NCI-H1105 treated with DMSO at 0.1 percent for 48 hours (cell line): ENCODE measurements at places on chromosomes 11 and 22.

DNA sequence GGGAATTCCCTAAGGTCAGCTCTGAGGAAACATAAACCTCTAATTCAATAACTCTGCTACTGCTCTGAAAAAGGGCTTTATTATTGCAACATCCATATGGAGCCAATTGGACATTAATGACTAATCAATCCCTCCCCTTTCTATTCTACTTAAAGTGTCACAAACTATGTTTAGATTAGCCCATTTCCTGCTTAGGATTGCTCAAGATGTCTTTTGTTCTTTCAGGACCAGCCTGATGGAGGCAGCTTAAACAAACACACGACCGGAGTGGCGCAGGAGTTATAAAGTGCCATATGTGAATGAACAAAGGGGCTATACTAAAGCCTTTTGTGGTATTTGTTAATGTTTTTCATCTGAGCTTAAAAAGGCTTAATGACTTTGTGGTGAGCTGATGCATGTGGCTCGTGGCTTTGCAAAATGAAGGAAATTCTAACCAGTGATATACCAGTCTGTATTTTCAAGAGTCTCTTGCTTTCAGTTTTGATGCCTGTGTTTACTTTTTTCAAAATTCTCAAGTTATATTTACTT, 354.4 kb downstream of the SOX6 start:
- peak; percentile 98 for DNase-seq

GRCh38 chr11:110362971-110363509, 66.6 kb upstream of the RDX start:
- DNase-seq, result peak; percentile 19

- DNase-seq, result no peak
These were observed 1.7 kb downstream of the ANKRD13D start for GRCh38 chr11:67290801-67291200.

DNA sequence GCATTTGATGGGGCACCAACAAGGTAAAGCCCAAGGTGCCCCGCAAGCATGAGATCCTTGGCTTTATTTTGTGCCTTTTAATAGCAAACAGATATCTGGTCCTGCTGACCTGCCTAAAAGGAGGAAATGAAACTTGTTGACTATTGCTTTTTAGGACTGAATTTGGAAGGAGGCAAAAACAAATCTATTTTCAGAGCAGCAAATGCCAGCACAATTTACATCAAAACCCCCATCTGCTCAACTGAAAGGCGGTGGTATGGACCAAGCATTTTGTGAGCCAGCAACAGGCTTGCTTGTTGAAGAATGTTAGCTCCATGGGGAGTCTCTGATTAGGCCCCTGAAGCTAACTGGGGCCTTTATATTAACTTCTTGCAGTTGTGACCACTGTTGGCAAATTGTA, 192.6 kb upstream of the E2F8 start:
- no peak for DNase-seq

- no peak for DNase-seq
These were observed 29.1 kb downstream of the LIMK2 start for GRCh38 chr22:31241200-31241599.

DNA sequence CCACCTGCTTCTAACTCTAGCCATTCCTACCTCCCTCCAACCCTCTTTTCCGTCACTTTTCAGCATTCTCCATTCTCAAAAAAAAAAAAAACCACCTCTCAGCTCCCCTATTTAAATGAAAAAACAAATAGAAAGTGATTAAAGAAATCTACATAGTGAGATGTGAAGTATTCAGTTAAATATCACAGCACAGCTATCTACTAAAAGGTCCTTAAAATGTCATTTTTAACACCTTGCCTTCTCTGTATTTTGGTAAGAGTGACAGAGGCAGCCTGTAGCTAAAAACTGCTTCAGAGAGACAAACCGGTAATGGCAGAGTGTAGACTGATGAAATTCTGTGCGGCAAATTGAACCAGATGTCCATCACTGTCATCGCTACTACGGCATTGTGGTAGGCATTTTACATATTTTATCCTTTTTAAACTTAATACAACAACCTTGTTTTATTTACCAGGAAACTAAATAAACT, 346 bp upstream of the ALG9 start:
- DNase-seq, result no peak
